ENCODE measurements at places on chromosomes 12 and 14.

DNA sequence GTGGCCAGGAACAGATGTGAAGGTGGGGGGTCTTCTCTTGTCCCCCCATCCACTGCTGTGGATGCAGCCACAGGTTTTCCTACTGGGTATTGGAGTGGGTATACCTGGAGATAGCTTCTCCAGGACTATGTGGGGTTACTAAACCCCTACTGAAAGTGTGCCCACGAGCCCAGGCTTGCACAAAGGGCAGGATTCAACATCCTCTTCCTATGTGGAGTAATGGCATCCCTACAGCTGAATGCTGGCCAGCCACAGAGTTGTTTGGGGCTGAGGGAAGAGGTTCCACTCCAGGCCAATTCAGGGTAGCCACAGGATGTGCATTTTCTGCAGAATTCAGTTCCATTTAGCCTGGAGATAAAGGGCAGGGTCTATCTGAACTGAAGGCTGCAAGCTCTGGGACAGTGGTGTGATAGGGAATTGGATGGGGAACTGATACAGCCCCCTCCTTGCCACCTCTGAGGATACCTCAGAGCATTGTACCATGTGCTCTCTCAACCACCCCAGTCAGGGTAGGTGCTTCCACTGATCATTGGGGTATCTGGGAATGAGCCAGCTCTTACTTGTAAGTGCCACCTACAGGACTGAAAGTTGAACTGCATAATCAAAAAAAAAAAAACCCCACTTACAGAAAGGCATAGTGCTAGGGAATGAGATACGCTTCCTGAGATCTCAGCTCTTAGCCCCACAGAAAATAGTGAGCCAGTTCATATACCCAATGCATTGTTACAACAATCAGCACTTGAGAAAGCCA, 187.1 kb downstream of the KITLG start:
- H3K4me3 ChIP-seq, result no peak overlapping the region
- H3K36me3 ChIP-seq, result no peaks in the 10 kb centered on the region
- H3K27ac ChIP-seq, result no peak overlapping the region
- DNase-seq, result peak; percentile 82

DNA sequence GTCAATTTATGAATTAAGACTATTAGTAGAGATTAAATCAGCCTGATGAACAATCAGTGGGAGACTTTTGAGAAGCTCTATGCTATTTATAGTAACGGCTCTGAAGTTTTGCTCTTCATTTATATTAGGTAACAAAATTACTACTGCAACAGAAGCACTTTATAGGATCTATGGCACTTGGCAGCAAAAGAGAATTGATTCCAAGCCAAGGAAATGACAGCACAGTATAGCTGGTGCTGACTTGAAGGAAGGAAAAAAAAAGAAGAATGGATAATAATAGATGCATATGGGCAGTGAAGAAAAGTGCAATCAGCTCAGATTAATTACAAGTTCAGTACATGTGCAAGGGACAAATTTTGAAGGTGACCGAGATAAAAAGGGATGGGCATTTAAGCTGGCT, 228.2 kb upstream of the PPFIA2 start:
- H3K27me3 ChIP-seq, result no peaks in the 10 kb centered on the region
- no peaks in the 10 kb centered on the region for H3K4me1 ChIP-seq
- H3K4me3 ChIP-seq, result no peak overlapping the region

DNA sequence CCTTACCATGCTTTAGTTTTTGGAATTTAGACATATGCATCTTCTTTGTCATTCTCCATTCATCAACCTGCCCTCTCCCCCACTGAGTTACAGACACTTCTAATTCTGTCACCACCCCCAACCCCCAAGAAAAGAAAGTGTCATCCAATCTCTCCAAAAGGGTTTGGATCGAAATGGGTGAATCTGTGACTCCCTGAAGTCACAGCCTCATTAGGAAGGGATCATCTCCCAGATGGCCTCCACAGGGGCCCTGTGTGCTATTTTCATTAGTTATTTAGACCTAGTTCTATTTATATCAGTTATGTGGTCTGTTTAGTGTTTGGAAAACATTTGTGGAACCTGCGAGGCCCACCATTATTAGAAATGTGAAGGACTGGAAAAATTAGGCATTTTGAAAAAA, 191.0 kb upstream of the ATP2B1 start:
- no peaks in the 10 kb centered on the region for H3K4me1 ChIP-seq
- no peak overlapping the region for H3K4me3 ChIP-seq
- H3K27me3 ChIP-seq, result no peaks in the 10 kb centered on the region

DNA sequence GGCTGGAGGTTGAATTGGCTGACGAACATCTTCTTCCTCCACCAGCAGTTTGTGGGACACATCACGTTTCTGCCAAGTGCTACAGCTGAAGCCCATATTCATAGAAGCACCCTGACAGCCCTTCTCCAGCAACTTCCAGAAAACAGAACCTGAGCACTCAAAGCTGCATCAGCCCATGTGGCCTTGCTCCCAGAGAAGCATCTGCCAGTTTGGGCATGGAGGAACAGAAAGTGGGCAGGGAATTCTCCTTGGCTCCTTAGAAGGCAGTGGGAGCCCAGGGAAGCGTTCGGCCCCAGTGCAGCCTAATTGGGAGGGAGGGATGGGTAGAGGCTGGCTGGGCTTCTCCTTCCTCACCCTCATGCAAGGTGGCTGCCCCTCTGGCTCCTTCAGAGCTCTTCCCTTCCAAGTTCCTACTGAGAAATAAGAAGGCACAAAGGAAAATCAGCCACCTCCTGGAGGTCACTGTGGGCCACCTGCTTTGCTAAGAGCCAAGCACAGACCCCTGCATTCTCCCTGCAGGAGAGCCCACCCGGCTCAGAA, 4.1 kb upstream of the NGB start:
- H3K27me3 ChIP-seq, result no peaks in the 10 kb centered on the region
- DNase-seq, result no peak
- no peaks in the 10 kb centered on the region for H3K36me3 ChIP-seq
- H3K4me3 ChIP-seq, result no peak overlapping the region

DNA sequence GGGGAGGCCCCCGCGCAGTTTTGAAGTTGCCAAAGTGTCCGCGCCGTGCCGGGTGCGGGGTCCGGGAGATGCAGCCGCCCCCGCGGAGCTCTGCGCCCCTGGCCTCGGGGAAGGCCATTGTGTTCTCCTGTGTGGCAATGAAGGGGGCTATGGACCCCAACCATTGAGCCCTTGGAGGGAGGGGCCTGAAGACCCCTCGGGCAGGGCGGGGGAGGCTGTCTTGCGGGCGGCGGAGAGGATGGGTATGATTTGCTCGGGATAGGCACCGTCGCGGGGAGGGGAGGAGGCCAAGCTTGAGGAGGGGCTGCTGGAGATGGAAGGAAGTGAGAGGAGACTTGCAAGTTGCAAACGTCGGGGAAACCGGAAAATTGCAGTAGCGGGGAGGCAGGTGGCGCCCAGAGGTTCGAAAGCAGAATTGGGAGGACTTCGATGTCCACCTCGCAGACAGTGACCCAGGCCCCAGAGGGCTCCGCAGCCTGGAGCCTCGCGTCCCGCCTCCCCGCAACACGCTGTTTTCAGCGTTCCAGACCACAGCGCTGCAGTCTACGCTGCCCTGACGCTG, 25.4 kb downstream of the BCL11B start:
- DNase-seq, result no peak

- peaks cover 63% of the 10 kb centered on the region for H3K4me1 ChIP-seq
- H3K27ac ChIP-seq, result peak overlapping the region; percentile 98
- no peaks in the 10 kb centered on the region for H3K27me3 ChIP-seq
- DNase-seq, result peak; percentile 93
- H3K36me3 ChIP-seq, result peaks cover 43% of the 10 kb centered on the region
Observed at GRCh38 chr12:6869049-6870021, 2.0 kb downstream of the TPI1 start.

DNA sequence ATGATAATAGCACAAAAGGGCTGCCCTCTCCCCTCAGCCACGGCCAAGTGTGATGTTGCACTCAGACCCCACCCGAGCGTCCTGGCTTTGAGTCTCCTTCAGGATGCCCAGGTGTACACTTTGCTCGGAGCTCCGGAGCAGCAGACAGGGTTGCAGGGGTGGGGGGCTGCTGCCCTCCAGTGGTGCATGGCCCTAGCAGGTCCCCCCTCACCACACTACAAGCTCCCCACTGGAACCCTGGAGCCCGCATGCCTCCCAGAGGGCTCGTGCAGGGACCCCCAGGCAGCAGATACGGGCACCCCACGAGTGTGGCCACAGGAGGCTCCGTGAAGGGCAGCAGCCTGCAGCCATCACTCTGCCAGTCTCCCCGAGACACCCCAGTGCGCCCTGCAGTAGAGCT, 69.9 kb upstream of the C14orf180 start:
- no peak overlapping the region for H3K27ac ChIP-seq
- DNase-seq, result no peak
- no peak overlapping the region for H3K4me3 ChIP-seq
- H3K4me1 ChIP-seq, result peaks cover 78% of the 10 kb centered on the region
- H3K27me3 ChIP-seq, result no peaks in the 10 kb centered on the region

GRCh38 chr12:48775991-48776649, 12.8 kb downstream of the ADCY6 start:
- no peak overlapping the region for H3K27ac ChIP-seq
- no peaks in the 10 kb centered on the region for H3K4me1 ChIP-seq
- DNase-seq, result no peak
- no peak overlapping the region for H3K4me3 ChIP-seq
- no peaks in the 10 kb centered on the region for H3K36me3 ChIP-seq
- H3K27me3 ChIP-seq, result no peaks in the 10 kb centered on the region

DNA sequence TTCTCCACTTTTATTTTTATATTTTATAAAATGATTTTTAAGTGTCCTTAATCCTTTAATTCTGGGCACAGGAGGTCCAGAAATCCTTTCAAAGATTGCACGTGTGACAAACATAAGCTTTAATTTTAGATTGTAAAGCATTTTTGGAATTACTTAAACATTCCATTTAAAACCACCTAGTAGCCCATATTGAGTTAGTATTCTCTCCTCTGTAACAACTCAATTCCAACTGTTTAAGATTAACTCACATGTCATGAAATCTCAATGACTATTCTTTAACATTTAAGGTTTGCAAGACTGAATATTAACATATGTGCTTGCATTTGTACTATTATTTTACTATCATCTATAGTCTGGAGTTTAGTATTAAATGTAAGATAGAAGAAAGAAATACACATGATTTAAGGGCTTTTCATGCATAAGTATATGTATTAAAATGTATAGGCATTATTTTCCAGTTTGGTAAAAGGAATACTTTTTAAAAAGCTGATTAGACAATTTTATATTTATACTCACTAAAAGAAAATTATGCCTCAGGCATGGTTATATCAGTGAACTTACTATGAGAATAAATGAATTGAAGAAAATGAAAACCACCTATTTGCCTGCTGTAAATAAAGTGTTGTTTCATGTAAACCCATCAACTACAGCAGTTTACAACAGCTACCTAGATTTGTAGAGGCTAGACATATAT, 776.9 kb downstream of the SLC6A15 start:
- no peaks in the 10 kb centered on the region for H3K4me1 ChIP-seq
- H3K27me3 ChIP-seq, result no peaks in the 10 kb centered on the region
- no peak for DNase-seq
- no peak overlapping the region for H3K27ac ChIP-seq

DNA sequence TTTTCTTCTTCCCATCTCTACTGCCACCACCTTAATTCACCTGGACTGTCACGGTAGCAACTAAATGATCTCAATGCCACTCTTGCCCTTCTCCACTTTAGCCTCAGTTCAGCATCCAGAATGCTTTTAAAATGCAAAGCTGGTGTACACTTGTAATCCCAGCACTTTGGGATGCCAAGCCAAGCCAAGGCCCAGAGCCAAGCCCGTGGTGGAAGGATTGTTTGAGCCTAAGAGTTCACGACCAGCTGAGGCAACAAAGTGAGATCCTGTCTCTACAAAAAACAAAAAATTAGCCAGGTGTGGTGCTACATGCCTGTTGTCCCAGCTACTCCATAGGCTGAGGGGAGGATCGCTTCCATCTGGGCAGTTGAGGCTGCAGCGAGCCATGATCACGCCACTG, 5.9 kb downstream of the CIPC start:
- H3K27me3 ChIP-seq, result no peaks in the 10 kb centered on the region
- no peak for DNase-seq
- H3K4me3 ChIP-seq, result no peak overlapping the region
- H3K27ac ChIP-seq, result no peak overlapping the region
- H3K4me1 ChIP-seq, result peaks cover 29% of the 10 kb centered on the region
- 0 out of 2 replicates have a peak, but pooled peaks cover 2% of the 10 kb centered on the region for H3K36me3 ChIP-seq

- no peak overlapping the region for H3K27ac ChIP-seq
- 0 out of 2 replicates have a peak, but pooled peaks cover 3% of the 10 kb centered on the region for H3K27me3 ChIP-seq
- no peaks in the 10 kb centered on the region for H3K36me3 ChIP-seq
Observed at GRCh38 chr14:22194664-22195063, 394.4 kb downstream of the DAD1 start.

- no peak for DNase-seq
- no peak overlapping the region for H3K27ac ChIP-seq
- no peaks in the 10 kb centered on the region for H3K27me3 ChIP-seq
- H3K36me3 ChIP-seq, result no peaks in the 10 kb centered on the region
- H3K4me1 ChIP-seq, result no peaks in the 10 kb centered on the region
Observed at GRCh38 chr14:105147671-105148603, 20.6 kb downstream of the JAG2 start.

DNA sequence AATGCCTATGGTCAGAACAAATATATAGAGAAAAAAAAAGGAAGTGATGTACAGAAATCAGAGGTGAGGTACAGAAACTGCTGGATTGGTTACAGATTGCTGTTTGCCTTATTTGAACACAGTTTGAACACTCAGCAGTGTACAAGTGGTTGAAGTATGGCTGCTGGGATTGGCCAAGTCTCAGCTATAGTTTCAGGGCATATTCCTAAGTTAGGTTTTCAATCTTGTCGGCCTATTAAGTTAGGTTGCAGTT, 146.4 kb downstream of the LLPH start:
- no peaks in the 10 kb centered on the region for H3K27me3 ChIP-seq
- no peaks in the 10 kb centered on the region for H3K4me1 ChIP-seq
- no peak for DNase-seq
- no peak overlapping the region for H3K27ac ChIP-seq
- H3K36me3 ChIP-seq, result no peaks in the 10 kb centered on the region
- no peak overlapping the region for H3K4me3 ChIP-seq

DNA sequence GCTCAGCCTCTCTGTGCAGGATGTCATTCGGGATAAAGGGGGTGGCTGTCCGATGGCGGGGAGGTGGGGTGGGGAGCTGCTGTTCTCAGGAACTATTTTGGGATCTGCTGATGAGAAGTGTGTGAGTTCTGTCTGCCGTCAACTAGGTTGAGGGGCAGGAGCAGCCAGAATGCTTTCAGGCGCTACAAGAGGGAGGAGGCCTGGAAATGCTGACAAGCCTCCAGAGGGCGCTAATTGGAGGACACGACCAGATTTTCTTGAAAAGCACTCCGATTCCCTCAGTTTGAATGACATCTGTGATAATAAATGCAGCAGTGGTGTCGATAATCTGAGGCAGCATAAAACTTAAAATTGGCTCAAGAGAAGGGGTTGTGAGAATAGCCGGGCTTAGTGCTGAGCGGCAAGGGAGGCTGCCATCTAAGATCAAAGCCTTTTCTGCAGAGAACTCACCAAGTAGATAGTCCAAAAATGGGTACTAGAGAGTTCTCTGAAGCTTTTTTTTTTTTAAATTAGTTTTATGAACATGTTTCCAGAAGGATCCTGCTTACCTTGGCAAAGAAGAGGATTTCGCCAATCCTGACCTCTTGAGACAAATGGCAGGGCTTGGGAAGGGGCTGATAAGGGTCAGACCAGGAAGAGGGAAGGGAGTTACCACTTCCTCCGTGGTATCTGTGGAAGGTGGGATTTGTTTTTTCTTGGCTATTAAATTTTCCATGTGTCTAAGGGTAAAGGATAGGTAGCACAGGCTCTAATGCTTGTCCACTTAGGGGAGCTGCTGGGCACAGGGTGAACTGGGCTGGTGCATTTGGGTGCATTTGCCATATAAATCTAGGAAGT, 94.4 kb downstream of the CRACR2A start:
- peaks cover 12% of the 10 kb centered on the region for H3K36me3 ChIP-seq
- DNase-seq, result peak; percentile 79
- H3K27ac ChIP-seq, result no peak overlapping the region
- H3K4me1 ChIP-seq, result no peaks in the 10 kb centered on the region
- H3K27me3 ChIP-seq, result no peaks in the 10 kb centered on the region
